ENCODE measurements at places on chromosomes 1 and 21. TPM values are rescaled to one million over a fixed set of nuclear protein-coding genes. Genes with fewer than 3 reads are reported as not detected.

The EPHX1 gene
- total RNA-seq, result 114 TPM

The OTUD7B gene
- 9.4 TPM for total RNA-seq

The RPRD2 gene
- 15.6 TPM for total RNA-seq

The CAMK2N1 gene
- 9.0 TPM for total RNA-seq

The KLHDC8A gene
- 0.97 TPM for total RNA-seq

The SLC6A17 gene
- 0.26 TPM for total RNA-seq

The MYOM3 gene
- total RNA-seq, result 1.1 TPM

The OR6N1 gene
- total RNA-seq, result not detected

The SMCP gene
- total RNA-seq, result not detected

The DSCAM gene
- total RNA-seq, result 0.04 TPM

The IQGAP3 gene
- total RNA-seq, result 7.1 TPM

The GPR37L1 gene
- not detected for total RNA-seq

The IFNAR2 gene
- 4.0 TPM for total RNA-seq

The NBPF1 gene
- total RNA-seq, result 10.0 TPM

The CNR2 gene
- not detected for total RNA-seq

The DAB1 gene
- total RNA-seq, result not detected

The WNT9A gene
- total RNA-seq, result 1.7 TPM

The PIGR gene
- total RNA-seq, result 1.1 TPM

The SPRR1A gene
- 57.4 TPM for total RNA-seq

The SPRR2B gene
- total RNA-seq, result 7.0 TPM

The S100A14 gene
- total RNA-seq, result 1,914 TPM

The IL20 gene
- total RNA-seq, result not detected

The CD1E gene
- 5.7 TPM for total RNA-seq

The CGN gene
- total RNA-seq, result 18.3 TPM

The TNFRSF4 gene
- not detected for total RNA-seq

The MYBPH gene
- total RNA-seq, result not detected

The RNU1-3 gene
- total RNA-seq, result under 0.01 TPM

The TCP10L gene
- total RNA-seq, result not detected

The CCDC17 gene
- total RNA-seq, result 0.38 TPM

The SLC30A1 gene
- total RNA-seq, result 9.4 TPM

The EPS8L3 gene
- total RNA-seq, result not detected

The CASQ1 gene
- total RNA-seq, result 0.95 TPM

The AIRE gene
- not detected for total RNA-seq

The RHOC gene
- 51.5 TPM for total RNA-seq

The ST6GALNAC3 gene
- total RNA-seq, result 3.1 TPM

The HOOK1 gene
- 32.6 TPM for total RNA-seq

The LEPR gene
- total RNA-seq, result 10.5 TPM

The ELOVL1 gene
- total RNA-seq, result 99.8 TPM

The XCL2 gene
- 3.2 TPM for total RNA-seq

The FCGR2B gene
- 25.2 TPM for total RNA-seq

The TRIM17 gene
- 3.0 TPM for total RNA-seq

The METTL25B gene
- total RNA-seq, result 13.1 TPM

The UBE2U gene
- total RNA-seq, result not detected

The DCDC2B gene
- not detected for total RNA-seq

The CLCA1 gene
- total RNA-seq, result not detected

The HENMT1 gene
- 1.6 TPM for total RNA-seq

The DARS2 gene
- 9.6 TPM for total RNA-seq

The ADGRL2 gene
- 59.6 TPM for total RNA-seq

The CDC7 gene
- 6.8 TPM for total RNA-seq
